Left lung (tissue), 14 donors: ENCODE measurements at places on chromosomes 2 and 18. TPM values are rescaled to one million over a fixed set of nuclear protein-coding genes. Genes with fewer than 3 reads are reported as not detected.

The CTAGE1 gene
- total RNA-seq, result not detected

The LOXHD1 gene
- 0.76 TPM for total RNA-seq

The EGR4 gene
- total RNA-seq, result not detected

The CXCR4 gene
- 21.3 TPM for total RNA-seq

The MC2R gene
- not detected for total RNA-seq

The ZBTB7C gene
- 7.5 TPM for total RNA-seq

The XDH gene
- 0.05 TPM for total RNA-seq

The CCDC102B gene
- total RNA-seq, result 60.7 TPM

The NYAP2 gene
- total RNA-seq, result 1.0 TPM

The KDM3A gene
- total RNA-seq, result 40.5 TPM

The EIF4E2 gene
- total RNA-seq, result 71.1 TPM

The CCDC85A gene
- total RNA-seq, result 7.6 TPM

GRCh38 chr2:23653326-23653725, 268.3 kb downstream of the KLHL29 start:
- H3K36me3 ChIP-seq, result no peaks in the 10 kb centered on the region
- H3K4me3 ChIP-seq, result no peak overlapping the region
- H3K27ac ChIP-seq, result no peak overlapping the region
- no peak for DNase-seq

DNA sequence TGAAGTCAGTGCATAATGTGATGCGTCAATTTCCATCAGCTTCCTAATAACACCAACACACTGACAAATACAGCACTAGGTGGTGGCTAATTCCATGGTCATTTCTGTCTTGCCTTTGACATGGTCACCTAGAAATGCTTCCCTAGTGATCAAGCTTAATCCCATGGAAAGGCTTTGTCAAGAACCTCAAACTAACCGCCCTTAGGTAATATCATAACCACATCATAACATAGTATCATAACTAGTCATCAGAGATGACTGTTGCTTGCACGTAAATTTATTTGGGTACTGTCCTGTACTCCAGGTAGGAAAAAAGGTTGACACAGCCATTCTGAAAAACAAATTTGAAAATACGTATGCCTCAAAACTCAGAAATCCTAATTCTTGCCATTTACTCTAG, 471.8 kb downstream of the IRS1 start:
- H3K27ac ChIP-seq, result no peak overlapping the region
- no peak for DNase-seq
- H3K27me3 ChIP-seq, result no peaks in the 10 kb centered on the region
- no peak overlapping the region for H3K4me3 ChIP-seq
- H3K4me1 ChIP-seq, result no peaks in the 10 kb centered on the region

GRCh38 chr2:224776795-224777558, 60.8 kb upstream of the CCDC195 start:
- no peaks in the 10 kb centered on the region for H3K36me3 ChIP-seq
- no peaks in the 10 kb centered on the region for H3K4me1 ChIP-seq
- no peak overlapping the region for H3K4me3 ChIP-seq

DNA sequence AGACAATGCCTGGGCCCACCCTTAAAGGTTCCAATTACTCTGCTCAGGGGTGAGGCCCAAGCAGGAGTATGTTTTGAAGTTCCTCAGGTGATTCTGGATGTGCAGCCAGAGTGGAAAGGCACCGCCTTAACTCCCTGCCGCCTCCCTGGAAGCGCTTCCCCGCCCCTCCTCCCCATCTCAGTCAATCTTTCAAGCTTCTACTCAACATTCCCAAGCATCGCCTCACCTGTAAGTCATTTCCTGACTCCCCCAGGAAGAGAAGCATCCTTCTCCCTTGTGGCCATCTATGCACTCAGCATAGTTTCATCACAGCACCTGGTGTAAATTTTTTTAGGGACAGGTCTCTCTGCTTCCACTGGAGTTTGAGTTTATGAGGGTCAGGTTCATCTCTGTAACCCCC, 67.5 kb downstream of the MYL12B start:
- H3K27ac ChIP-seq, result no peak overlapping the region
- H3K27me3 ChIP-seq, result no peaks in the 10 kb centered on the region
- no peaks in the 10 kb centered on the region for H3K36me3 ChIP-seq
- DNase-seq, result no peak

GRCh38 chr2:31142110-31142509, 3.9 kb upstream of the GALNT14 start:
- no peaks in the 10 kb centered on the region for H3K36me3 ChIP-seq
- peaks cover 29% of the 10 kb centered on the region for H3K27me3 ChIP-seq
- H3K27ac ChIP-seq, result no peak overlapping the region
- DNase-seq, result no peak
- H3K4me1 ChIP-seq, result peaks cover 7% of the 10 kb centered on the region
- H3K4me3 ChIP-seq, result no peak overlapping the region

GRCh38 chr2:76448956-76449355, 738.2 kb upstream of the GCFC2 start:
- H3K4me1 ChIP-seq, result no peaks in the 10 kb centered on the region
- DNase-seq, result no peak
- no peaks in the 10 kb centered on the region for H3K27me3 ChIP-seq
- H3K4me3 ChIP-seq, result no peak overlapping the region
- H3K36me3 ChIP-seq, result no peaks in the 10 kb centered on the region

GRCh38 chr2:96114903-96115581, 1.3 kb downstream of the ADRA2B start:
- H3K4me1 ChIP-seq, result peaks cover 4% of the 10 kb centered on the region
- no peak overlapping the region for H3K27ac ChIP-seq
- no peak for DNase-seq
- H3K36me3 ChIP-seq, result no peaks in the 10 kb centered on the region

DNA sequence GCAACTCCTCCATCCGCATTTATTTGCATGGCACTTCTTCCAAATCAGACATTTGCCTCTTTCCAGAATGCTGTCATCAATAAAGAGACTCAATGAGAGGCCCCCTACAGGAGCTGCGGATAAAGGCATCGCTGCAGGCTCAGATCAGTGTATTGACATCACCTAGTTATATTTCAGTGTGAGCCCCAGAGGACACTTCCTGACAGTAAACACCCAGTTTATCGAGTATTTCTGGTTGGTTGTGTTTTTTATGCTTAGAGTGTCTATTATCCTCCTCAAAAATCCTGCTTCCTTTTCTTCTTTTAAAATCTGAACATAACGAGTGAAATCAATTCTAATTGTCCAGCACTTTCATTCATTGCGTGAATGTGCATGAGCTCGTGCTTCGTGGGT, 38.8 kb downstream of the NRP2 start:
- H3K27ac ChIP-seq, result no peak overlapping the region
- H3K4me3 ChIP-seq, result no peak overlapping the region
- H3K27me3 ChIP-seq, result no peaks in the 10 kb centered on the region
- H3K4me1 ChIP-seq, result no peaks in the 10 kb centered on the region

GRCh38 chr2:37982147-37982582, 57.1 kb downstream of the RMDN2 start:
- H3K27me3 ChIP-seq, result no peaks in the 10 kb centered on the region
- H3K4me3 ChIP-seq, result no peak overlapping the region
- H3K27ac ChIP-seq, result no peak overlapping the region
- peak; percentile 48 for DNase-seq
- no peaks in the 10 kb centered on the region for H3K4me1 ChIP-seq
- no peaks in the 10 kb centered on the region for H3K36me3 ChIP-seq

DNA sequence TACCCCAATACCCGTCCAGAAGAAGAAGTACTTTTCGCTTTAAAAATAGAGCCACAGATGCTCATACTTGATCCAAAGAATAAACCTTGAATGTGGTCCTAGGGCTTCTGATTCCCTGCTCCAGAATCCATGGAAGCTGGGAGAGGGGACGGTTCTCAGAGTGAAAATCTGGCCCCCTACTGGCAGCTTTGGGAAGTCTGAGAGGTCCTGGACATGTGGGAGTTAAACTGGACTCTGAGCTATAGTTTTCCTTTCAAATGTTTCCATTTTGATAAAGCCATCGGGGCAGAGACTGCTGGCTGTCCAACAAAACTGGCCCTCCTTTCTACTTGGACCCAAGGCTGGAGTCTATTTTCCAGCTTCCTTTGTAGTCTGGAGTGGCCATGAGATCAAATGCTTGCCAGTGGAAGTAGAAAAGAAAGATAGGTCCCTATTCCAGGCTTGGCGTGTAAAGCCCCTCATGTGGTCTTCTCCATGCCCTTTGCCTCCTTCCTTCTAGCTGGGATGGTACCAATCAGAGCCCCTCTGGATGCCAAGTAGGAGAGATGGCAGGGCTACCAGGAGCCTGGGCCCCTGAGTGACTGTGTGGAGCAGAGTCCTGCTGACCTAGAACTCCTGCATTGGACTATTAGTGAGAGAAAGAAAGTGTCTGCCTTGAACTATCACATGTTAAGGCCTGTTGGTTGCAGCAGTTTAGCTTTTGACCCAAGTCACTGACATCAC, 37.7 kb upstream of the TBC1D8 start:
- no peak for DNase-seq
- H3K4me1 ChIP-seq, result peaks cover 13% of the 10 kb centered on the region
- no peak overlapping the region for H3K27ac ChIP-seq
- no peaks in the 10 kb centered on the region for H3K36me3 ChIP-seq
- H3K4me3 ChIP-seq, result no peak overlapping the region

DNA sequence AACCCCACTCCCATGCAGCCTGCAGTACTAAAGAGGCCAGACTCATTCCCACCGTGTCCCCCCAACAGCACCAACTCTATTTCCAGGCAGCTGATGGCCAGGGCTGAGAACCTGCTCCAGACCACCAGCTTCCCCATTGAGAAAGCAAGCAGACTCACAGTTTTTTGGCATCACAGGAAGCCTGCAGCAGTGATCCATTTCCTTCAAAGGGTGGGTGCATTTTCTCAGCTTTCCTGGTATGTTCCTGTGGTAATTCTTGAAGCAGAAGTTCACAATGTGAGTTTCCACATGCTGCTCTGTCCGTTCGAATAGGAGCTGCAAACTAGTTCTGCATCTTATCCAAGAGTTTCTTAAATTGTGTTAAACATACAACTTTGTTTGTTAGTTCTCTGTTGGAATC, 1249.6 kb upstream of the FAM98A start:
- H3K4me3 ChIP-seq, result no peak overlapping the region
- no peaks in the 10 kb centered on the region for H3K4me1 ChIP-seq
- no peak overlapping the region for H3K27ac ChIP-seq

GRCh38 chr2:211688196-211688595, 850.4 kb downstream of the ERBB4 start:
- H3K4me3 ChIP-seq, result no peak overlapping the region
- H3K36me3 ChIP-seq, result no peaks in the 10 kb centered on the region
- DNase-seq, result no peak

GRCh38 chr2:10499275-10499907, 51.3 kb upstream of the ODC1 start:
- peak; percentile 52 for DNase-seq
- H3K4me3 ChIP-seq, result no peak overlapping the region
- H3K27me3 ChIP-seq, result peaks cover 26% of the 10 kb centered on the region
- no peaks in the 10 kb centered on the region for H3K36me3 ChIP-seq
- no peak overlapping the region for H3K27ac ChIP-seq
- no peaks in the 10 kb centered on the region for H3K4me1 ChIP-seq

GRCh38 chr18:8623549-8624106, 14.4 kb downstream of the RAB12 start:
- no peak overlapping the region for H3K4me3 ChIP-seq
- H3K27ac ChIP-seq, result peak overlapping the region; percentile 69
- no peak for DNase-seq
- peaks cover 22% of the 10 kb centered on the region for H3K36me3 ChIP-seq
- H3K4me1 ChIP-seq, result peaks cover 30% of the 10 kb centered on the region

DNA sequence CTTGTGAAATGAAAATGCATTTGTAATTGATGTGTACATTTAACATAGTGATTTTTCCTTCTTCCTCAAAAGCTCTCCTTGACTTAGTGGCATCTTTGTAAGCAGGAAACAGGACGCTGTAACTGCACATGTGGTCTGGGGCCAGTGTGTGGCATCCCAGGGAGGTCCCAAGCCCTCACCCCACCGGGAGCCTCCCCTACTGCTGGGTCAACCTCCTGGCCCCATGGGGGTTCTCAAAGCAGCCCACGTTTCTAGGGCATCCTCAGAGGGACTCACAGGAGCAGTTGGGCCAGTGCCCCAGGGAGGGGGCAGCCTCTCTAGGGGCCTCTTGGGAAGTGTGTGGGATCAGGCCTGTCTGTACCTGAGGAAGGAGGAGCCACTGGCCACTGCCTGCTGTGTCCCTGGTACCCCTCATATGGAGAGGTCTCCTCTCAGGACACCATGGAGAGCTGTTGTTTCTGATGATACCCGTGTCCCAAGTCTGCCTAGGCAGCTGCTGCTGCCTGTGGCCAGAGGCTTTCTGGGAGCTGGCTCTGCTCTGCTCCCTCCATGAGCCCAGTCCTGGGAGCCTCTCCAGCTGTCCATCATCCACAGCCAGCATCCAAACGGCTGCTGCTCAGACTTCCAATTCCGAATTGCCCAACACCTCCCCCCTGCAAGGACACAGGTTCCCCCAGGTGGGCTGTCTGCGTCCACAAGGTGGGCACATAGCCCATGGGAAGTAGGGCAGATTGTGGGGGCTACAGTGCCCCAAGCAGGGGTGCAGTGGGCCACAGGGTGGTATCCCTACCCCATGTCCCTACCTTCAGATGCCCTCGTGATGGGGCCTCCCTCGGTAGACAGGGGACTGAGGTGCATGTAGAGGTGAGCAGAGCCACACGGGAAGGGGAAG, 13.4 kb downstream of the ARHGEF4 start:
- H3K4me3 ChIP-seq, result no peak overlapping the region
- H3K4me1 ChIP-seq, result no peaks in the 10 kb centered on the region
- no peaks in the 10 kb centered on the region for H3K36me3 ChIP-seq
- peak; percentile 47 for DNase-seq
- peaks cover 3% of the 10 kb centered on the region for H3K27me3 ChIP-seq

DNA sequence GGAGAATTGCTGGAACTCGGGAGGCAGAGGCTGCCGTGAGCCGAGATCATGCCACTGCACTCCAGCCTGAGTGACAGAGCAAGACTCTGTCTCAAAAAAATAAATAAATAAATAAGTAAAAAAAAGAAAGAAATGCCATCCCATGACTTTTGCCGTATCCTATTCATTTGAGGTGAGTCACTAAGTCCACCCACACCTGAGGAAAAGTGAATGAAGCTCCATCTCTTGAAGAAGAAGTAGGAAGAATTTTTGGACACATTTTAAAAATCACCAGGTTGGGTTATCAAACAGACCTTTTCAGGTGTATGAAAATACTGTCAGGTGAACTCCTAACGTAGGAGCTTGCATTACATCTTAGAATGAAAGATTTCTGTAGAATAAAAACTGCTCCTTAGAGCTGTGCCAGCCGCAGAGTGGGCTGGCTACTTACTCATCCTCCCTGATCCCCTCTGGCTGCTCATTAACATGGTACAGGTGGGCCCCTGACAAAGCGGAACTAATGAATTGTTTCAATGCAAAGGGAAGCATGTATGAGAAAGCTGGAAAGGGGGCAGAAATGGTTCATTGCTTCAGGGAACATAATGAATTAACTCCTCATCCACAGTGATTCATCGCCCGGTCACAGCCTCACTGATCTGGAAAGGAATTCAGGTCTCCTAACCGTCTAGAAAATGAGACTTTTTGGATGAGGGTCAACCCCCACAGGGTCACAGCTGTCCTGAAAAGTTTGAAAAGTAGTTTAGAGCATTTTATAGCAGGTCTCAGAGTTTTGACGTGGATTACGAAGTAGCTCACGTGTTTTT, 191.4 kb downstream of the SPP2 start:
- no peaks in the 10 kb centered on the region for H3K4me1 ChIP-seq
- no peak for DNase-seq
- H3K27ac ChIP-seq, result no peak overlapping the region
- no peak overlapping the region for H3K4me3 ChIP-seq

GRCh38 chr2:87995756-87996155, 20.6 kb downstream of the RNU2-63P start:
- H3K4me3 ChIP-seq, result no peak overlapping the region
- no peaks in the 10 kb centered on the region for H3K36me3 ChIP-seq
- DNase-seq, result no peak
- no peaks in the 10 kb centered on the region for H3K4me1 ChIP-seq

GRCh38 chr2:232545511-232546375, 4.6 kb downstream of the TIGD1 start:
- no peak overlapping the region for H3K27ac ChIP-seq
- DNase-seq, result no peak
- no peaks in the 10 kb centered on the region for H3K36me3 ChIP-seq
- H3K27me3 ChIP-seq, result peaks cover 5% of the 10 kb centered on the region
- H3K4me1 ChIP-seq, result peaks cover 20% of the 10 kb centered on the region
